ENCODE measurements at places on chromosomes 5 and 9. TPM values are rescaled to one million over a fixed set of nuclear protein-coding genes. Genes with fewer than 3 reads are reported as not detected.

- H3K27me3 ChIP-seq = no peaks in the 10 kb centered on the region
- H3K36me3 ChIP-seq = no peaks in the 10 kb centered on the region
- H3K27ac ChIP-seq = no peak overlapping the region
Measured at GRCh38 chr9:110799396-110799795, 130.8 kb downstream of the MUSK start.

DNA sequence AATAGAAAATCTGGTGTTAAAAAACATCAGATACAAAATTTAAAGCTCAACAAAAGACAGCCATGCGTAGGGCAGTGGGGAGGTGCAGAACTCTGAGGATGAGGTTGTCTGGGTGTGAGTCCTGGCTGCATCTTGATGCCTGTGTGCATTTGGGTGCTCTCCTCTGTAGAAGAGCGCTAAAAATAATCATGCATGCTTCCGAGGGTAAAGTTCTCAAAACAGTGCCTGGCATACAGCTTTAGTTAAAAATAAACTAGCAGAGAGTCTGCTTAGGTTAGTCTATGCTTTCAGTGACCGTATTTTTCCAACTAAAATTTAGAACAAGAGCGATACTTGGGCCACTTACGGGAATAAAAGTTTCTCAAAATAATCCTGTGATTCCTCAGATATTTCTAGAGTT is 55.5 kb upstream of the SPATA31C2 start:
- H3K27me3 ChIP-seq = peaks cover 44% of the 10 kb centered on the region
- H3K27ac ChIP-seq = no peak overlapping the region
- H3K4me1 ChIP-seq = no peaks in the 10 kb centered on the region
- H3K4me3 ChIP-seq = no peak overlapping the region
- no peaks in the 10 kb centered on the region for H3K36me3 ChIP-seq

- no peaks in the 10 kb centered on the region for H3K36me3 ChIP-seq
- H3K27me3 ChIP-seq = peaks cover 28% of the 10 kb centered on the region
- no peak overlapping the region for H3K4me3 ChIP-seq
- no peak overlapping the region for H3K27ac ChIP-seq
- H3K4me1 ChIP-seq = no peaks in the 10 kb centered on the region
Measured at GRCh38 chr5:103466495-103466894, 96.1 kb downstream of the NUDT12 start.

GRCh38 chr9:127550751-127551150 is 61.3 kb upstream of the STXBP1 start:
- H3K4me1 ChIP-seq = peaks cover 10% of the 10 kb centered on the region
- H3K36me3 ChIP-seq = no peaks in the 10 kb centered on the region
- no peak for DNase-seq
- no peak overlapping the region for H3K4me3 ChIP-seq

DNA sequence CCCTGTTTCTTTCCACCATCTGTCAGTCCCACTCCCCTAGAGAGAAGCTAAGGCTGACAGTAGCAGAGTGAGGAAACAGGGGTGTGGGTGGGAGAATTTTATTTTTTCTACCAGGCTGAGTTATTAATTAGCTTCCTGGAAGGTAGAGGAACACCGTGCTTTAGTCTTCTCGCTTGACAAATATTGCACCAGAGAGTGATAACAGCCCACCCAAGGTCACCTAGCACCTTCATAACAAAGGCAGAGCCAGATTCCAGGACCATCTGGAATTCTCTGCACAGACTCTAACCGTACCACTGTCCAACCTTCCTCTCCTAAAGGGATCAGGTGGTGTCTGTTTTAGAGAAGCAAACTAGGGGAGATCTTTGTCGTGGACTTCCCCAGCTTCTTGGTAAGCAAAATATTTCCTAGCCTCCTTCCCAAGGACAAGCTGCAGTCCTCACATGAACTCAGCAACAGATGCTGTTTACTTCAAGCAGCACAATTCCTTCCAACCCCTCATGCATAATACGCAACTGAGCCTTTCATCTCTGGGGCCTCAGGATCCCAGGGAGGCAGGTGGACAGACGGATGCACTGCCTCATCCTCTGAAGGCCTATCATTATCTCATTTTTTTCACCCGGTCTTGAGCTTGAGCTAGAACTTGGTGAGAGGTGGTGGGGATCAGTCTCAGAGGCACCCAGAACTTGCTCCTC is 308.7 kb upstream of the BRINP1 start:
- H3K27ac ChIP-seq = no peak overlapping the region
- no peak overlapping the region for H3K4me3 ChIP-seq
- no peaks in the 10 kb centered on the region for H3K27me3 ChIP-seq
- no peaks in the 10 kb centered on the region for H3K36me3 ChIP-seq
- no peak for DNase-seq

- H3K4me1 ChIP-seq = no peaks in the 10 kb centered on the region
- DNase-seq = no peak
- no peak overlapping the region for H3K4me3 ChIP-seq
- H3K36me3 ChIP-seq = no peaks in the 10 kb centered on the region
- peaks cover 6% of the 10 kb centered on the region for H3K27me3 ChIP-seq
- no peak overlapping the region for H3K27ac ChIP-seq
Measured at GRCh38 chr5:155969537-155969936, 357.4 kb upstream of the SGCD start.

DNA sequence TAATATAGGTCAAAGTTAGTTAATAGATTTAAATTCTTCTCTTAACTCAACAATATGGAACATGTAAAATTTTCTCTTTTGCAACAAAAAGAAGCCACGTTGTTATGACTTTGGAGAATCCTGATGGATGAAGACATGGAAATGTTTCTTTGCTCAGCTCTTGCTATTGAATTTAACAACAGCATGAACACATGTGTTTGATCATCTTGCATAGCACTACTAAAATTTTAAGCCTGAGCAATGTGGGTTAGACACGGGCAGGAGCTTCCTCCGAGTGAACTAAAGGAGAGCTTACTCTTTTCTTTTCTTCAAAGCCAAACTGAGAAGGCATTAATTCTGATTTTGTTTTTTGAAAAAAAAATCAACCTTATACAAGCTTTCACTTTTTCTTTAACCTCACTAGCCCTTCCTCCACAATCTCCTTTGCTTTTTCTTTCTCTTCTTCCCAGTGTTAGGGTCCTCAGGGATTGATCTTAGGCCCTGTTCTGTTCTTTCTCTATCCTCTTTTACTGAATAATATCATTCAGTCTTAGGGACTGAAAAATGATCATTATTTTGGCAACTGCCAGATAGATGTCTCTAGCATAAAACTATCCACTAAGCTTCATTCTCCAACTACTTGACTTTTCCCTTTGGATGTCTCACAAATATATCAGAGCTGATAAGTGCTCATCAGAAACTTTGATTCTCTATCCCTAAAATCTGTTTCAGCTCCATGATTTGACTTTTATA is 36.9 kb downstream of the ADAMTS19 start:
- no peaks in the 10 kb centered on the region for H3K27me3 ChIP-seq
- no peak overlapping the region for H3K4me3 ChIP-seq
- H3K4me1 ChIP-seq = no peaks in the 10 kb centered on the region
- no peaks in the 10 kb centered on the region for H3K36me3 ChIP-seq
- DNase-seq = no peak
- H3K27ac ChIP-seq = no peak overlapping the region

- H3K27me3 ChIP-seq = no peaks in the 10 kb centered on the region
- no peak overlapping the region for H3K4me3 ChIP-seq
- H3K4me1 ChIP-seq = no peaks in the 10 kb centered on the region
- H3K27ac ChIP-seq = no peak overlapping the region
Measured at GRCh38 chr9:108565651-108566378, 290.0 kb downstream of the ACTL7B start.

DNA sequence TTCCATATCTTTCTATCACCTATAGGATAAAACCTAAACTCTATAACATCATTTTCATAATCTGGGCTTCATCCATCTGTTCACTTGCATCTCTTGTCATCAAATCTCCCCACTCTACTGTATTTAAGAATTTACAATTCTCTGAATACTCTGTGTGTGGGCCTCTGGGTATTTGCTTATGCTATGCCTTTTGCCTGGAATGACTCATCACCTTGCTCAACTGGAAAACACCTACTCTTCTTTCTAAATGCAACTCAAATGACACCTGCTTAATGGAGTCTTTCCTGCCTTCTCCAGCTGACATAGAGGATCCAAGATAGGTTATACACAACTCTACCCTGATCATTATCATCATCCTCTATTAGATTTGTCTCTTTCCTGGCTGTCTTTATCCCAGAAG is 421.7 kb downstream of the SPATA31D1 start:
- H3K27ac ChIP-seq = no peak overlapping the region
- no peaks in the 10 kb centered on the region for H3K27me3 ChIP-seq
- no peak overlapping the region for H3K4me3 ChIP-seq
- DNase-seq = no peak
- no peaks in the 10 kb centered on the region for H3K4me1 ChIP-seq

DNA sequence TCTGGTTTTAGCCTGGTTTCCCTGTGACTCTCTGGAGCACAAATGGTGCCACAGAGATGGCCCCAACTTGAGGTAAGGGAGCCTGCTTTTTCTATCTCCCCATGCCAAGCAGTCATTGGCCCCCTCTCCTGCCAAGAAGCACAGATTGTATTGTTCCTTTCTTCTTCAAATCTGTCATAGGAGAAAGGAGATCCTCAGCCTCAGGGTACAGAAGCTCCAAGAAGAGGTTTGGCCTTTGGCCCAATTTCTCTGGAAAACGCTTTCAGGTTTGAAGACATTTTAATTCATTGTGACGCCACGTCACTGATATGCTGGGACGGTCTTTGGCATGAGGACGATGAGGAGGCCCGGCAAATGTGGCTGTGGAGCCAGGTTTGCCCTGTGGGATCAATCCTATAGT is 29.2 kb upstream of the PANK3 start:
- no peaks in the 10 kb centered on the region for H3K36me3 ChIP-seq
- no peak for DNase-seq
- H3K4me3 ChIP-seq = peak overlapping the region; percentile 59

- no peak overlapping the region for H3K27ac ChIP-seq
- H3K4me1 ChIP-seq = no peaks in the 10 kb centered on the region
- DNase-seq = no peak
- H3K36me3 ChIP-seq = no peaks in the 10 kb centered on the region
- H3K4me3 ChIP-seq = no peak overlapping the region
Measured at GRCh38 chr9:134434894-134435506, 108.7 kb downstream of the RXRA start.

GRCh38 chr9:3922846-3923245 is 377.0 kb downstream of the GLIS3 start:
- no peak overlapping the region for H3K4me3 ChIP-seq
- H3K4me1 ChIP-seq = no peaks in the 10 kb centered on the region
- H3K27ac ChIP-seq = no peak overlapping the region

GRCh38 chr5:174991847-174992246 is 267.5 kb downstream of the MSX2 start:
- H3K27ac ChIP-seq = no peak overlapping the region
- H3K27me3 ChIP-seq = peaks cover 6% of the 10 kb centered on the region
- H3K4me3 ChIP-seq = no peak overlapping the region
- no peaks in the 10 kb centered on the region for H3K36me3 ChIP-seq

GRCh38 chr9:134459164-134459563 is 132.9 kb downstream of the RXRA start:
- H3K27ac ChIP-seq = no peak overlapping the region
- H3K27me3 ChIP-seq = no peaks in the 10 kb centered on the region
- DNase-seq = no peak
- H3K4me3 ChIP-seq = no peak overlapping the region
- H3K36me3 ChIP-seq = no peaks in the 10 kb centered on the region

PTTG1 gene
- total RNA-seq = 112 TPM

C8G gene
- 3.4 TPM for total RNA-seq

TRPM3 gene
- not detected for total RNA-seq

RAD23B gene
- 88.7 TPM for total RNA-seq

All from activated T-cell treated with anti-CD3 and anti-CD28 coated beads, Interleukin-2, amount 50 U/mL, for 72 hours (primary cell).